ENCODE measurements at places on chromosomes 3 and 15.

DNA sequence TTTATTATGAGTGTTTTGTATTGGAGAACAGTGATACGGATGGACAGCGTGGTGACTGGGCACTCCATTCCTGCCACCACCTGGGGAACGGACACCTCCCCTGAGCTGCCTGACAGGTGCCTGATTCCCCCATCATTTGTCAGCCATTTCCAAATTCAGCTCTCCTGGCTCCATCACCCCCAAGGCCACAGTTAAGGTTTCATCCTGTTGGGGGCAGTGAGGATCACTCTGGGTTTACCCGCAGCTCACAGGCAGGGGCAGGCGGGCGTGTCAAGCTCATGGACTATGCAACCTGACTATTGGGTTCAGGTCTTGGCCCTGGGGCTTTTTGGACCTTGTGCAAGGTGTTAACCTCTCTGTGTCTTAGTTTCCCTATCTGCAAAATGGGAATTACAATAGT is 76.3 kb downstream of the RAB11A start:
- DNase-seq, result no peak

DNA sequence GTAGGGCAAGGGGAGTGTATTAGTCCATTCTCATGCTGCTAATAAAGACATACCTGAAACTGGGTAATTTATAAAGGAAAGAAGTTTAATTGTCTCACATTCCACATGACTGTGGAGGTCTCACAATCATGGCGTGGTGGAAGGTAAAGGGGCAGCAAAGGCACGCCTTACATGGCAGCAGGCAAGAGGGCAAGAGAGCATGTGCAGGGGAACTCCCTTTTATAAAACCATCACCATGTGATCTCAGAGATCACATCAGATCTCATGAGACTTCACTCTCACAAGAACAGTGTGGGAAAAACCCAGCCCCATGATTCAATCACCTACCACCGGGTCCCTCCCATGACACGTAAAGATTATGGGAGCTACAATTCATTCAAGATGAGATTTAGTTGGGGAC is 41.4 kb downstream of the SUMF1 start:
- no peak for DNase-seq

DNA sequence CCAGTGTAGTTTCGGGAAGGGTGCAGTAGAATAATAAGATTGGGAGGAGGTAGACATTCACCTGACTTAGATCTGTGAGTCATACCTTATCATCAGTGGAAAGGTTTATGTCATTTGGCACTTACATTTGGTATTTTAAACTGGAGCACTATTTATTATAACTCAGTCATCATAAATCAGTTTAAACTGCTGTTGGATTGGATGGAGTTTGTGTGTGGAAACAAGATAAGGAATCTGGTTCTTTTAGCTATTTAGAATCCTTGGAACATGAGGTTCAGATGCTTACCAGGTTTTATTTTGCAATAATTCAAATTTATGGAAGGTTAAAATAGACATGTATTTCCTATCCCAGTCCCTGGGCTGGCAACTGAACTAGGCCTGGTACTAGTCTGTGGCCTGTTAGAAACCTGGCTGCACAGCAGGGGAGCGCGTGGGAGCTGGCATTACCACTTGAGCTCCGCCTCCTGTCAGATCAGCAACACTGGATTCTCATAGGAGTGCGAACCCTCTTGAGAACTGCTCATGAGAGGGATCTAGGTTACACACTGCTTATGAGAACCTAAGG is 34.5 kb downstream of the ZFAND6 start:
- no peak for DNase-seq

DNA sequence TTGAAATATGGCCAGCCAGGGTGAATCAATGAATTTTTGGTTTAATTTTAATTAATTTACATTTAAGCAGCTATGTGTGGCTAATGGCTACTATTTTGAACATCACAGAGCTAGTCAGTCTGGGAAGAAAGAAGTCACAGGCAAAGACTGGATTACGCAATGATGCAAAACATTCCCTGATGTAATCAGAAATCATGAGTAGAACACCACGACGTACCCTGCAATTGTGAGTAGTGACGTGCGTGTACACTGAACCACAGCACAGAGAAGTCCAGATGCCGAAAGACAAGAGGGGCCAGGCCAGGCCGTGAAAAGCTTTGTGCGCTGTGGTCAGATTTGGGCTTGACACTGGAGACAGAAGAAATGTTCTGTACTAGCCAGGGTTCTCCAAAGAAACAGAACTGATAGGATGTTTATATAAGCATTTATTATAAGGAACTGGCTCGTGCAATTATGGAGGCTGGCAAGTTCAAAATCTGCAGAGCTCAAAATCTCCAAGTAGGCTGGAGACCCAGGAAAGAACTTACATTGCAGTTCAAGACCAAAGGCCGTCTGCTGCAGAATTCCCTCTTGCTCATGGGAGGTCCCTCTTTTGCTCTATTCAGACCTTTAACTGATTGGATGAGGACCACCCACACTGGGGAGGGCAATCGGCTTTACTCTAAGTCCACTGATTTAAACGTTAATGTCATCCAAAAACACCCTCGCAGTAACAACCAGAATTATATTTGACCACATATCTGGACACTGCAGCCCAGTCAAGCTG is 44.6 kb downstream of the SH3BP5 start:
- DNase-seq, result peak; percentile 67

- DNase-seq, result peak; percentile 51
These were observed 162.0 kb downstream of the KLF13 start for GRCh38 chr15:31488437-31489204.

DNA sequence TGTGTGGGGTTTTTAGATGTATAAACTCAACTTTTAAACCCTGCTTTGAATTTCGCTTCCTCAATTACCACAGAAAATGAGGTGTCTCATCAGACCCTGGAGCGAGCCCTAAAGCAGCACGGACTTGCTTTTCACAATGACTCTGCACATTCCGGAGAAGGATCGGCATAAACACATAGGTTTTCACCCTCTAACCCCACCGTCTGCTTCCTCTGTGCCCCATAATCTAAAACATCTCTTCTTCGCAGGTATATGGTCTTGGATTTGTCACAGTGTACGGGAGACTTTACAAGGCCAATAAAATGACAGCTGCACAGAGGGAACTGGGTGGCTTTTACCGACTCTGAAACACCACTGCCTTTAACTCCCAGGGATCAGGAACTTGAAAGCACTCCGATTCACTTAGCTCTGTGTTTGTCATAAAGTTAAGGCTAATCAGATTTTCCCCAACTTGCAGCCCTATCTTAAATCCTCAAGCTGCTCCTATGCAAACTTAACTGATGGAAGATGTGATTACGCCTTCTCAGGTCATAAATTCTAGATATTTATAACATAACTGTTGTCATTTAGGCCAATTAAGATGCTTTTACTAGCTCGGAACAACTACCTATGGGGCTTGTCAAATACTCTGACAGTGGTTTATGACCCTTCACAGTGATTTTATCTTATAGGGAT is 133.4 kb upstream of the WNT5A start:
- DNase-seq, result no peak

DNA sequence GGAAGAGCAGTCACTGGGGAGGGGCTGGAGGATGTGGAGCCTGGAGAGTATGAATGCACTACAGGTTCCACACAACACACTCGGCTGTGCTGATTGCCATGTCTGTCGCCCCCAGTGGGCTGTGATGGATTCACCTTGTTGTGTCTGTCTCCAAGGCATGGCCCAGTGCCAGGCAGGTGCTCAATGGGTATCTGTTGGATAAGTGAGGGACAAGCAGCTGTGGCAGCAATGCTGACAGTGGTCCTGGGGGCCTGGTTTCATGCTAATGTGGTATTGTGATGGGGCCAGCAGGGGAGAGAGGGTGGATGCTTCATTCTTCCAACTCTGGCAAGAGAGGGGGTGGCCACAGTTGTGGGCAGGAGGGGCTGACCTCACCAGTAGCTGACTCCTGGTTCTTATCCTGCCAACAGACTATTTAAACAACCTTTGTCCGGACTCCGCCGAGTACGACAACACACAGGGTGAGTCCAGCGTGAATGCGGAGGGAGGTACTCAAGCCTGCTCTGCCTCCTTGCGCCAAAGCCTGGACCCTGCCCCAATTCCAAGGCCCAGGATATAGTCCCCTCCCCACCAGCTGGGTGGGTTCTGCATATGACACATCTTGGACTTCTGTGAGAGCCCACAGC is 47.3 kb upstream of the NR2C2 start:
- DNase-seq, result no peak

- no peak for DNase-seq
These were observed 120.0 kb downstream of the SSR3 start for GRCh38 chr3:156434921-156435320.

GRCh38 chr3:59302442-59302841 is 252.6 kb upstream of the CFAP20DC start:
- DNase-seq, result no peak

DNA sequence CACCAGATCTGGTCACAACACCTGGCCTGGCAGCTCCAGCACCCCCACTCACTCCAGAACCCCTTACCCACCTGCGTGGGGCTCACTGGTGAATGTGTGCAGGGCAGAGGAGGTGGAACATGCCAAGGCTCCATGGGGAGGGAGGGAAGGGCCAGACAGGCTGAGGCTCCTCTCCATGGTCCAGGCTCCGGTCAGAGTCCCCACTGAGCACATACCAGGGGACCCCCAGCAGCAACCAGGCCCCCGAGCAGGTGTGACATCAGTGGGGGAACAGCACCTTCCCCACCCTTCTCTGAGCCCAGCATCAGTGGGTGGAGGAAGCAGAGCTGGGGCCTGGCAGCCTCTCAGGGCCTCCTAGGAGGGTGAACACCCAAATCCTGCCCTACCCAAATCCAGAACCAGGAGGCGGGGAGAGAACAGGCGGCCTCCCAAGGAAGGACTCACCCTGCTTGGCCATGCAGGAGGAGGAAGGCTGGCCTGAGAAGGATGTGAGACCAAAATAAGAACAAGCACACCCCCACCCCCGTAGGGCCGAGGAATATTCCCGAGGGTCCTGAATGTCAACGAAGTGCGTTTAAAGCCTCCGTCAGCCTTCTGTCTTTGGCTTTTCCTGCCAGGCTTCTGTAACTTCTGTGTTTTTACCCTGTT is 1.1 kb upstream of the GP9 start:
- no peak for DNase-seq

DNA sequence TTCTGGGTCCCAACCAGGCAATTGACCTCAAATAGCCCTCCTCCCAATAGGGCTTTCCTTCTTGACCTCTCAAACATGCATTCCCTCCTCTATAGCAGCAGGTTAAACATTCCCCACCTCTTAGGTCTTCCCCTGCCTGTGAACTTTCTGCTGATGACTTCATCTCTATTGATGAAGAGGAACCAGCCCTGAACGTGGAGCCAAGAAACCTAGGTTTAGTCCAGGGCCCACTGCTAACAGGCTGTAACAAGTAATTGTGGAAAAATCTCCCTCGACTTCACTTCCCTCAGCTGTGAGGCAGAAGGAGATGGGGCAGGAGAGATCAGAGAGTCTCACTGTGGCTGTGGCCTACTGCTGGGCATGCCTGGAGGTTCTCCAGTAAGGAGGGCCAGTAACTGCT is 24.7 kb downstream of the ILDR1 start:
- no peak for DNase-seq

DNA sequence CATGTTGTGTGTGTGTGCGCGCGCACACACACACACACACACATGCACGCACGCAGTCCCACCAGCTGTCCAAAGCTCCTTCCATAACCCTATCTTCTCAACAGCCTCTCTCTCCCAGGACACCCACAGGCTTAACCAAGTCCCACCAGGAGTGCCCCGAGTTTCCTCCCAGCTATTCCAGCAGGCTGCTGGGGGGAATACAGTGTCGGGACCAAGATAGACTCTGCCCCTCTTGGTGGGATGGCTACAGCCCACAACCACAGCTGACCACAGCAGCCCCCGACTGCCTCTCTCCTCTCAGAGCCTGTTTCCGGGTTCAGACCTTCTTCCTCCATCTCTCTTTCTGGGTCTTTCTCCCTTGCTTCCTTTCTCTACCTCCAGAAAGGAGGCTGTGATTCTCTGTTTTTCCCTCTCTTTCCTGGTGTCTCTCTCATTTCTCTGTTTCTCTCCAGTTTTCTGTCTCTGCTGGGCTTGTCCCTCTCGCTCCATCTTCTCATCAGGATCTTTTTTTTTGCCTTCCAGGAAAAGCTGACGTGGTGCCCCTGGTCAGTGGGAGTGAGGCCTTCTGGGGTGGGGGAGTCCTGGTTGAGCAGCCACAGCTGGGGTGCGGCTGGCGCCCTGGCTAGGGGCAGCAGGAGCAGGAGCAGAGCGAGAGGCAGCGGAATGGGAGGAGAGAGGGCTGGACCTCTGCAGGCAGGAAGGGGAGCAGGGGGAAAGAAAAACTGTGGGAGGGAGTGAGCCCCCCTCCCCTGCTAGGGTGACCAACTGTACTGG is 3.3 kb upstream of the ISLR start:
- no peak for DNase-seq

- no peak for DNase-seq
These were observed at the start of gene SERINC4 for GRCh38 chr15:43799945-43800285. TSS of gene SERINC4 (minus strand) at chr15:43800220. CDS start at chr15:43799986, 234 bp downstream.

GRCh38 chr3:36606871-36607765 is 157.2 kb downstream of the DCLK3 start:
- no peak for DNase-seq

GRCh38 chr15:50126072-50126471 is 7.0 kb upstream of the ATP8B4 start:
- no peak for DNase-seq

DNA sequence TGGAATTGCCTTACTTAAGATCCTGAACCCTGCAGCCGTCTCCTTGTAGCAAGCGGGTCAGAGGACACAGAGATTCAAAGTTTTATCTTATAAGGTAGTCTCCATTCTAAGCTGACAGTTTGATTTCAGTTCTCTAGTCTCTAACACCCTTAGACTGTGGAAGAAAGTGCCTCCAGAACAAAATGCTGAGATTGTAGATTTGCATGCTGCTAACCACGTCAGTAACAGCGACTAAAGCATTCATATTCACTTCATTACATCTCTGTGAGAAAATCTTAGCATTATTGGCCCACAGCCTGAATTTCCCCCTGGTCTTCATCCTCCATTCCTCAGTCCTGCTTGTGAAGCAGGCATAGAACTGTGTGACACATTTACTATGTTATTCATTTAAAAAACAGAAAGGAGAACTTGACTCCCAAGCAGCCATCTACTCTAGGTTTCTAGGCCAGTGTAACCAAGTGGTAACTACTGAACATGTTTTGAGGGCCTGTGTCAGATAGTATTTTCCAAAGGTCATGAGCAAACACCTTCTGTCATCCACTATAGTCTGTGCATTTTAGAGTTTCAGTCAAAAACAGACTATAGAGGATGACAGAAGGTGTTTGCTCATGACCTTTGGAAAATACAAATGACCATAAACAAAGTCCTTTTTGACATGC is 27.4 kb downstream of the ARIH2 start:
- DNase-seq, result no peak

DNA sequence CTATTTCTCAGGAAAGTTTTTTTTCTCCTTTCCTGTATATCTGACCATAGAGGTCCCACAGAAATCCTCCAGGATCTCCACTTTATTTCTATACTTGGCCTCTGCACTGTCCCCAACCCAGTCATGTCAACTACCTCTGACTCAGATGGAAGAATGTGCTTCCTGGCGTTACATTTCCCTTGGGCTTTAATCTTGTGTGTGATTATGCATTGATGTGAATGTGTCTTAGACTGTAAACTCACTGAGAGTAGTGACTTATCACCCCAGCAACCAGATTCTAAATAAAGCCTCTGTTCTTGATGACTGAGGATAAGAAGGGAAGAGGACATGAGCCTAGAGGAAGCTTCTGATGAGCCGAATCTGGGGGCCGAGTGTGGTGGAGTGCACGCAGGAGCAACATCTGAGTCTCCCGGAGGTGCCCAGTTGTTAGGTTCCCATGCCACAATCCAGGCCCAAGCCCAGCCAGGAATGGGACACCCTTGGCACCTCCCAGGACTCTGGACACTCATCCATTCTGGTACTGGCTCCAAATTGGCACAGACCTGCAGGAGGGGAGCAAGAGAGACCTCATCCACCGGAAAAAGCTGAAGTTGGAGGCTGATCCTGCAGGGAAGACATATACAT is 32.1 kb upstream of the HEG1 start:
- peak; percentile 90 for DNase-seq
